ENCODE measurements at places on chromosomes 4 and X.

DNA sequence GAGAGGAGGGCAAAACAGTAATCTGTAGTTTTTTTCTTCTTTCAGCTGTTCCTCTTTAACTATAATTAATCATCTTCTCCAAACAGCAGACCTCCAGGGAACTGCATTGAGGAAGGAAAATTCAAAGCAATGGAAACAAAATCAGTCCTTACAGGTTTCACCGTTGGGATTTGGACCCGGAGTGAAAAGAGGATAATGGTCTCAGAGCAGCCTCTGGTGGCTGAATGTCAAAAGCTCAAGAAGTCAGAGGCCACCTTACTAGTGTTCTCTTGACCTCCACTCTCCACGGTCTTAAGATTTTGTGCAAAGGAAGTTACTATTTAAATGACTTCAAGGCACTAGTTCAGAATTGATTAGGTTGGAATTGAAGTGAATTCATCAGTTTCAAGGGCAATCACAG lies 16.0 kb upstream of the MID1 start:
- no peak for DNase-seq

- no peak for DNase-seq
Measured at GRCh38 chrX:76428243-76429130, 977 bp downstream of the MAGEE1 start.

DNA sequence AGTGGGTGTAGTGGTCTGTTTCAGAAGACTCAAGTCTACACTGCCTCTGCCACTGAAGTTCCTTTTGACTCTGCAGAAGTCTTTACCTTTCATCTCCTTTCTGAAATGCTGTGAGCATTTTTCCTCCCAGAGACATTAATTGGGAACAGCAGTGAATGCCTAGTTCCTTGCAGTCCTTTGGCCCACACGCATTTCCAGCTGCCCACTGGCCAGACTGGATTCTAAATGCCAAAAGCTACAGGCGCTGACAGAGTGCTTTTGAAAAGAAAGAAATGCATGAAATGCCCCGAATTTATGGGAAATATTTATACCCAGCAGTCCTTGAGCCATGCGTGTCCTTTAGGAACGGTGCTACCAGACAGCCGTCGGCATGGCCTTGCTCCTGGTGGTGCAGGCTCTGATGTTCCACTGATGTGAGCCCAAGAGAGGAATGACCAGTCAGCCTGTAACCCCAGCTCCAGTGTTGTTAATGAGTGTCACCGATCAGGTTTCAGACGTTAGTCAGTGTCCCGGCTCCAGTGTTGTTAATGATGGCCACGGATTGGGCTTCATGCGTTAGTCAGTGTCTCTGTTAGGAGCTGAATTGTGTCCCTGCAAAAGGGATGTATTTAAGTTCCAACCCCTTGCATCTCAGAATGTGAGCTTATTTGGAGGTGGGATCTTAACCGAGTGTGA lies 132.6 kb downstream of the TBL1X start:
- DNase-seq: no peak

DNA sequence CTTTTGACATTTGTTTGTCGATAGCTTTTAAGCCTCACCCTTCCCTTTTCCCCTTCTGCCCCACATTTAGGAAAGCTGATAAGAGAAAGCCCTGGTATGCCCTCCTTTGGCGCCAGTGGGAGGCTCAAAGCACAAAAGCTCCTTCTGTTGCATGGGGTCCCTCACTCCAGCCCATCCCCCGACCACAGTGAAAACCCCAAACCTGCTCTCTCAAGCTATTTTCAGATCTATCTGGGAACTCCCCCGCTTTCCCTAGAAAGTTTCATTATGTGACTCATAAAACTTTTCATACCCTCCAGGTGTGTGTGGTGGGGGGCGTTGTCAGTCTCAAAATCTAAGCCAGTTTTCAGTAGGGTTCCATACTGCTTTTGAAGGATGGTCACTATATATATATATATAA lies 259.0 kb upstream of the PCDH7 start:
- DNase-seq: no peak

DNA sequence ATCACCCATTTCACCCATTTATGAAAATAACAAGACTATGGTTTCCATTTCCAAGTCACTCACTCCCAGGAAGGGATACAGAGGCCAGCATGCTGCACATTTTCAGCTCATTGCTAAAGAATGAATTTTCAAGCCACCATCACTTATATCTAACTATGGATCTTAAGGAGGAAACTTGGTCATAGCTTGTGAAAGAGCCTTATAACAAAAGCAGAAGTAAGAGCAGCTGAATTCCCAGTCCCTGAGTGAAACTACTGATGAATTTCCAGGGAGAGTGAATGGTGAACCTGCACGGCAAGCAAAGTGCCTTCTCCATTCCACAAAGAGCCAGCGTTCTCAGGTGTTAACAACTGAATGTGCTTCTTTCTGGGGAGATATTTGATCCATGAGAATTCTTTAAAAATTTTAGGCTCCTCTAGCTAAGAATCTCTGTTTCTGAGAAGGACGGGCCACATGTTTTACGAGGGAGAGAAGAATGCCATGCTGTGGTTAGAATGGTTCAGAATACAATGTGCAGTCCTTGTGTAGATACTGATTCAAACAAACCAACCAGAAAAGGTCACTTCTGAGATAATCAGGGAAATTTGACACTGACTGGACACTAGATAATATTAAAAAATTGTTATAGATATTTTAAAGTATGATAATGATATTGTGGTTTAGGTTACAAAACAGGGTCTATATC lies 24.0 kb downstream of the BTC start:
- DNase-seq: no peak

- DNase-seq: peak; percentile 88
Measured at GRCh38 chr4:15234856-15235126, 193.0 kb upstream of the C1QTNF7 start.

- peak; percentile 51 for DNase-seq
Measured at GRCh38 chr4:156193800-156194199, 240.1 kb upstream of the CTSO start.

DNA sequence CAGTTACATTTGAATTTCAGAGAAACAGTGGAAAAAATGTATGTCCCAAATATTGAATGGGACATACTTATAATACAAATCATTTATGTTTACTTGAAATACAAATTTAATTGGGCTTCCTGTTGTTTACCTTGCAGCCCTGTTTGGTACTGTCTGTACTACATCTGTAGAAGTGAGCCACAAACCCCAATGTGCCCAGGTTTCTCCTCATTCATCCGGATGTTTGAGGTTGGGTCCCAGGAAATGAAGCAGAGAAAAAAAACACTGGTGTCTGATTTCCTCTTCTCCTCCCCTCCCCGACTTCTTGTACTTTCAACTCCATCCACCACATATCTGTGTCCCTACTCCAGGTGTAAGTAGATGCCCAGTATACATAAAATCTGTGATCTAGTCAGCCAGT lies 27.1 kb upstream of the SCRG1 start:
- no peak for DNase-seq

DNA sequence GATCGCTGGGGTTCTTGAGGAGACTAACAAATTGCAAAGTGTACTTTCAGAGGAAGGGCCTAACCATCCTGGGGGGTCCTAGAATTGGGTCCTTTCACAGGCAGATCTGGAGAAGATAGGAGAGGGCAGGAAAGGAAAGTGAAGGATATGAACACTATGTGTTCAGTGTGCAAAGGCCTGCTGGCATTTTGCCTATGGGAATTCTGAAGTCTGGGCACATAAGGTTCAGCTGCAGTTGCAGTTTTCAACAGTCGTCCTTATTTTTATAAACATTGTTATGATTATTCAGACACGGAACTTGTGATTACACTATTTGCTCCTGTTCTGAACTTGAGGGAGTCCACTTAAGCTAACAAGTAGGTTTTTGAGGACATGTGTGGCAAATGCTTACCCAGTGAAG lies 1.3 kb upstream of the SLC25A5 start:
- no peak for DNase-seq

- DNase-seq: no peak
Measured at GRCh38 chr4:172822331-172822730, 346.3 kb upstream of the GALNT7 start.

DNA sequence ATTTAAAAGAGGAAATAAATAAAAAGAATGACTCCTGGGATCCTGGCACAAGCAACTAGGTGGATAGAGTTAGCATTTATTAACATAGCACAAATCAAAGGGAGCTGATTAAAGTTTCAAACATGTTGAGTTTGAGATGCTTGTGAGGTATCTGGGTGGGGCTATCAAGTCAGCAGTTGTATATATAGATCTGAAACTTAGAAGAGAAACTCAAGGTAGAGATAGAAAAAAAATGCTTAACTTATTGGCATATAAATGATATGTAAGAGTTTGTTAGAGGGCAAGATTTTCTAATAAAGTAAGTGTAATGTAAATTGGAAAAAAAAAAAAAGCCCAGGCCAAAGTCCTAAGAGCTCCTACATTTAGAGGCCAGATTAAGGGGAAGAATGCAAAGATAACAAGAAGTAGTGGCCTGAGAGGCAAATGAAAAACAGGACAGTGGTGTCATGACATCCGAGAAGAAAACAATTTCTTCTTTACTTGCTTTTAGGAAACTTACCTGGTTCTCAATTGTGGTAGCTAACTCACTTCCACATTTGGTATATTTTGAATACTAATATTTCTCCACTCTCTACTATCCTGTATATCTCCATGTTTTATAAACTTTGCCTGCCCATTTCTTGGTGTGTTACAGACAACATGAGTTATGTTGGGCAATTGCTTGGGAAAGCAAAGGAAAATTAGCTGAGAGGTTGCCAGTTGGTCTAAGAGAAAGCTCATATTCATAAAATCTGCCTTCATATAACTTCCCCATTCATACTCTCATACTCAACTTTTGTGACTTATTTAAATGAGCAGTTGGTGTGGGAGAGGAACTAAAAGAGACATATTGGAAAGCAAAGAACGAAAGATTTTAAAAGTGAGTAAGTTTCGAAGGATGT lies 169.2 kb downstream of the PARM1 start:
- no peak for DNase-seq

DNA sequence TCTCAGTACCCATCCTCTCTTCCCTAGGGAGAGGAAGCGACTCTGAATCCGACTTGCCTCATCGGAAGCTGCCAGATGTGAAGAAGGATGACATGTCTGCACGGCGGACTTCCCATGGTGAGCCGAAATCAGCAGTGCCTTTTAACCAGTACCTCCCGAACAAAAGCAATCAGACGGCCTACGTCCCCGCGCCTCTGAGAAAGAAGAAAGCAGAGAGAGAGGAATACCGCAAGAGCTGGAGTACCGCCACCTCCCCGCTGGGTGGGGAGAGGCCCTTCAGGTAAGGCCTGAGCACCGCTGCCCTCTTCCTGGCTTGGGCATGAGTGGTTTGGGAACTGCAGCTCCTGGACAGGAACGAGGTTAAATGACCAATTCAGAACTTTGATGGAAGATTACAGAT lies 81.2 kb downstream of the LIMCH1 start:
- DNase-seq: no peak

DNA sequence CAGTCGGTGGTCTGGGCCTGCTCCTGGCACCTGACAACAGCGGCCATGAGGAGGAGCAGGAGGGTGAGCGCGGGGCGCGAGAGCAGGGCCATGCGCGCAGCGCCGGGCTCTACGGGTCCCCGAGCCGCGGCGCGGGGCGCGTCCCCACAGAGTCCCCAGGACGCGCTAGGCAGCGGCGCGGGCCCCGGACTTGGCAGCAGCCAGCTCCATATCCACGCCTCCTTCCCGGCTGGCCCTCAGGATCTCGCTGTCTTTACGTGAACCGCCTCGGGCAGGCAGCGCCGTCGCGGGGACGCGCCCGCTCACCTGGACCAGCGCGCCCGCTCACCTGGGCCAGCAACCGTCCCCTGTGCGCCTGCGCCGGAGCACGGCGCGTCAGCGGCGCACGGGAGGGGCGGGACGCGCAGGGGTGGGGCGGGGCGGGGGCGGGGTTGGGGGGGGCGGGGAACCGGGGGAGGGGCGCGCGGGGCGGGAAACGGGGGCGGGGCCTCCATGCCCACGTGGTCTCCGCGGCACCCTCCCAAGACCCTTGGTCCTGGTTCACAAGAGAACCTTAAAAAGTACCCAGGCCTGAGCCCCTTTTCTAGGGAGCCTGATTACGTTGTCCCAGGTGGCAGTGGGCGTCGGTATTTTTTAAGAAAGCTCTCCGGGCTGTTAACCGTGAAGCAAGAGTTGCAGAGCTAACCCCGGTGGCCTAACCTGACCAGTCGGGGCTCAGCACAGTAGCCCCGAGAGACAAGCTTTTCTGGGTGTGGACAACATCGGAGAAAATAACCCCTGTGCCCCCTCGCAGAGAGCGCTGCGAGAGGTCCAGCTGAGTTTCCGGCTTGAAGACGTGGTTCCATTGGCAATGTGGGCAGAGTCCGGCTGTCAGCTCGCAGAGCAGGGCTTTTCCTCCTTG lies at the start of gene PLA2G12A:
Gene PLA2G12A, minus strand, starts transcription at position 353 of the 901 bp plus-strand sequence. Its CDS starts 261 bp downstream, at position 92.
- peak; percentile 2 for DNase-seq

- no peak for DNase-seq
Measured at GRCh38 chr4:76962406-76963130, 13.0 kb downstream of the SEPTIN11 start.

GRCh38 chr4:76960014-76960413 lies 10.5 kb downstream of the SEPTIN11 start:
- DNase-seq: no peak

DNA sequence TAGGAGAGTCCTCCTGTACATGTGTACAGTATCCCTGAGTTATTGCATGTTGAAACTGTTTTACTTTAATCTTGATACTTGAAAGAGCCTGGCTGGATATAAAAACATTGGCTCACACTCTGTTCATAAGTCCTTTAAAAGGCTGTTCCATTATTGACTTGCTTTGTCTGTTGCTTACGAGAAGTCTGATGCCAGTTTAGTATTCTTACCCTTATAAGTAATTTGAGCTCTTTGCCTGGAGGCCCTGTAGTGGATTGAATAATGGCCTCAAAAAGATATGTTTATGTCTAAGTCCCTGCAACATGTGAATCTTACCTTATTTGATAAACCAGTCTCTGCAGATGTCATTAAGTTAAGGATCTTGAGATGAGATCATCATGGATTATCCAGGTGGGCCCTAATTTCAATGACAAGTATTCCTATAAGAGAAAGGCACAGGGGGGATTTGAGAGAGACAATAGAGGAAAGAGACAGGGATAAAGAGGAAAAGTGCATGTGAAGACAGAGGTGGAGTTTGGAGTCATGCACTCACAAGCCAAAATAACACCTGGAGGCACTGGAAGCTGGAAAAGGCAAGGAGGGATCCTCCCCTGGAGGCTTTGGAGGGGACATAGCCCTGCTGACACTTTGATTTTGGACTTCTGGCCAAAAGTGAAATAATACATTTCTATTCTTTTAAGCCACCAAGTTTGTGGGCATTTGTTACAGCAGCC lies 98.1 kb downstream of the IRF2 start:
- no peak for DNase-seq

DNA sequence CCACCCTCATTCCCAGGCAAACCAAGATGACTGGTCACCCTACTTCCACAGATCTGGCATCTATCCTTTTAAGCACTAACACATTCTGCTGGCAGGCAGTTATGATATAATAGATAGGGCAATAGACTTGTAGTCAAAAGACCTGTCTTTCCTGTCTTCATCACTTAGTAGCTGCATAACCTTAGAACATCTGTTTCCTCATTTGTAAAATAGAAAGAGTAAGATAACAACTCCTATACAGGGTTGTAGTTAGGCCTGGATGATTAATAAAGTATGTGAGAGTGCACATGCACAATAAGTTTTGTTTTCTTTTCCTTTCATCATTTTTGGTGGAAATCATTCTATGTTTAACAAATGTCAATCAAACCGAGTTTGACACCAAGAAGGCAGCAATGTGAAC lies 72.1 kb downstream of the GPR82 start:
- DNase-seq: no peak

All from AG04450 (cell line).